ENCODE measurements at places on chromosomes 2 and 18. TPM values are rescaled to one million over a fixed set of nuclear protein-coding genes. Genes with fewer than 3 reads are reported as not detected.

- no peak for DNase-seq
Observed at GRCh38 chr2:137838255-137839092, 125.8 kb upstream of the HNMT start.

DNA sequence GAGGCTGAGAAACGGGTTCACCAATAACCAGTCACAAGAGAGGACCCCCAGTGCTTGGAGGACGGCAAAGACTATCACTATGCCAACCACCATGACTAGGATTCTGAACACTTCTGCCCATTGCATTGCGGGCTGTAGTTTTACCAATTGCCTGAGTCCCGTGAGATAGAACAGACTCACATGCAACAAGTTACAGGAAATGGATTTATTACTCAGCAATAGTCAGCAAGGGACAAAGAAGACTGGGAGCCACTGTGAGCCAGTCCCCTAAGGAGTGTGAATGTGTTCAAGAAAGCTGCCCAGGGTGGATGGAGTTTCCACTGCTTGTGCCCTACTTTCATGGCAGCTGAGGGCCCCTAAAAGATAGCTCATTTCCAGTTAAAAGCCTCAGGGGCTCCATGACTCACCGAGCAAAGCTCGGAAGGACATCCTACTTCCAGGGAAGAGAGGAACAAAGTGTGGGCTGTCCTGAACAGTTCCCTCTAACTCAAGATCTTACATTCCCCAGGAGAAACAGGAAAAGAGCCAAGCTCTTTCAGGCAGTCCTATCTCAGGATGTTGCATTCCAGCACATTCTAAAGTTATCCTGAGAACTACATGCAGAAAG, 54.4 kb downstream of the SLC4A3 start:
- DNase-seq, result no peak

DNA sequence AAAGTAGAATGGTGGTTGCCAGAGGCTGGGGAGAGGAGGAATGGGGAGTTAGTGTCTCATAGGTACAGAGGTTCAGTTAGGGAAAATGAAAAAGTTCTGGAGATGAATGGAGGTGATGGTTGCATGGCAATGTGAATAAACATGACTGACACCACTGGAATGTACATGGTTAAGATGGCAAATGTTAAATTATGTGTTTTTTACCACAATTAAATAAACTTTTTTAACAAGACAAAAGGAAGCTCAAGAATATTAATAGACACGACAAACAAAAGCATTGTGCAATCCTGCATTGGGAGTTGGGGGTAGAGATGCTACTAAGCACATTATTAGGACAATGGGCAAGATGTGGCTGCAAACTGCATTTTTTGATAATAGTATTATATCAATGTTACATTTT, 147.7 kb downstream of the TWIST2 start:
- no peak for DNase-seq

DNA sequence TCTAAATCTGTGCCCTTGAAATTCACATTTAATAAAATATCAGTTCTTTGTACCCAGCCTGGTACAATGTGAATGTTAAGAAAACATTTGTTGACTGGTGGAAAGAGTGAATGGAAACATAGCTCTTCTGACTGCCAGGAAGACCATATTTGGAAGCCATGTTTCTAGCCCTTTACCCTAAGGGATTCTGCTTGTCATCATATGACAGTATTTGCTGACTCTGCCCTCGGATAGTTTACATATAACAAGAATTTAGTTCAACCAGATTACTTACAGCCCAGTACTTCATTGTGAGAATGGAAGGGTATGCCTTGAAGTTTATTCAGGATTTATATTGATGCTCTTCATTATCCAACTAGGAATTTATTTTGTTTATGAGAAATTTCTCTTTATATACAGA, 13.8 kb upstream of the KCNS3 start:
- DNase-seq, result no peak

GRCh38 chr18:51751901-51752300, 554.4 kb upstream of the MEX3C start:
- DNase-seq, result no peak

The CMPK2 gene
- not detected for total RNA-seq

GRCh38 chr2:2600366-2600765, 269.3 kb upstream of the MYT1L start:
- no peak for DNase-seq

The DSG1 gene
- total RNA-seq, result not detected

DNA sequence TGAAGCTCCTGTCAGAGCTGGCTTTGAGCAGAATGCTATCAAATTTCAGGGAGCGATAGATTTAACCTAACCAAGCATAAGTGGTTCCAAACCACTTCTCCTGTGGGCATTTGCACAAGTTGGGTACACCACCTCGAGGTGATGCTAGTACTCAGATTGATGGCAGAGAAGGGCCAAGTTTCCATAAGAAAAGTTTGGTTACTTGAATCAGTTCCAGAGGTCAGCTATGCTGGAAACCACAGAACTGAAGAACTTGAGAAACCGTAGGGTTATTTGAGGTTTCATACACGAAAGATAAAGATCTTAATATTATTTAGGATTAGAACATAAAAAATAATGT, 238.2 kb upstream of the SOX11 start:
- DNase-seq, result no peak

DNA sequence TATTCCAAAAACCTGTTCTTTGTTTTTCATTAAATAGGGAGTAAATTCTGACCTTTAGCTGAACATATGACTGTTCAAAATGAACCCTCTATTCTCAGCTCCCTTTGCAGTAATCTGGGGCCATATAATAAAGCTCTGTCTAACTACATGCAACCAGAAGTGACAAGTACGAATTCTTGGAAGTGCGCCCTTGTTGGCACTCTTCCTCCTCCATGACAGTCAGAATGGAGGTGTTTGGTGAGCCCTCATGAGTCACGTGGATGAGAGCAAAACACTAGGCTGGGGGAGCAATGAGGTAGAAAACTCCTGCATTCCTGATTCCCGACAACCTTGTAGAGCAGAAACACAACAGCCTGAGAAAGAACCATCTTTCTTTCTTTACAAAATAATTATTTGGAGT, 552.9 kb downstream of the FBXO15 start:
- no peak for DNase-seq

GRCh38 chr2:73246850-73247249, 12.7 kb downstream of the CCT7 start:
- no peak for DNase-seq

- no peak for DNase-seq
Observed at GRCh38 chr2:178258916-178259315, 64.6 kb downstream of the OSBPL6 start.

The GDF7 gene
- total RNA-seq, result 0.04 TPM

The SEPTIN10 gene
- total RNA-seq, result 119 TPM

The C2orf15 gene
- 16.9 TPM for total RNA-seq

DNA sequence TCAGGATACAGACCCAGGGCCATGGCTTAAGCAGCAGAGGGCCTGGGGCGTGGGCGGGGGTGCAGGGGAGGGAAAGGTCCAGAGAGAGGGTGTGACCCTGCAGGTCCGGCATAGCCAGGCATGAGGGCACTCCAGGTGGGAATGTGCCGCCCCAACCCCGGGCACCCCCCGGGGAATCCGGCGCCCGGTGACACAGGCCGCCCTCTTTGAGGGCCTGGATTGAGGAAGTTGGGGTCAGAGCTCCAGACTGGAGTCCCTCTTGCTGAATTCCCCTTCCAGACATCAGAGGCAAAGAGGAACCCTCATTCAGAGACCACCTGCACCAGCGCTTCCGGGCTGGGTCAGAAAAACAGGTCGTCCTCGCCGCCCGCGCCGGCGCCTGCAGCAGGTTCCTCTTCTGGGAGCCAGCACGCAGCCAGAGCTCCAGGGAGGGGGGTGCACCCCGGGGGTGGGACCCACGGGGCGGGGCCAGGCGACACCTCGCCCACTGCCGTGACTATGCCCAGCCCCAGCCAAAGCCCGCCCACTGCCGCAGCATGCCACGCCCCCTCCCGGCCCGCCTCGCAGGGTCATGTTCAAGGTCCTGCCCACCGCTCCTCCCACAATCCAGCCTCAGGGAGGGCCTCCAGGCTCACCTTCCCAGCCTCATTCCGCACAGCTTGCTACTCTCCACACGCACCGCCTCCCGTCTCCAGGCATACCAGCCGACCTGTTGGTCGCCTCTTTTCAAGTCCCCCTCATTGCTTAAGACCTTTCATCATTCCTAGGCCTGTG, 98.3 kb upstream of the ID2 start:
- DNase-seq, result no peak

DNA sequence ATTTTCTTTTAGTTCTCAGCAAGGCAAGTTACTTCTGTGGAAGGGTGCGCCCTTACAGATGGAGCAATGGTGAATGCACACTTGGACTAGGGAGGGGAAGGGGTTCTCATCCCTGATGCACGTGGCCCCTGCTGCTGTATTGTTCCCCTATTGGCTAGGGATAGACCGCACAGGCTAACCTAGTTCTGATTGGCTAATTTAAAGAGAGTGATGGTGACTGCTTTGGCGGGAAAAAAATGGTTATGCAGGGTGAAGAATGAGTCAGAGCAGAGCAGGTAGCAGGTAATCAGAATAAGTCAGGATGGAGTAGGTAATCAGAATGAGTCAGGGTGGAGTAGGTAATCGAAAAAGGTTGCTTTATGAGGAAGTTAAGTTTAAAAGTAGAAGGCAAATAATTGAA, 171.5 kb downstream of the MTCL1 start:
- DNase-seq, result peak; percentile 52

- no peak for DNase-seq
Observed at GRCh38 chr2:68193787-68194372, 36.2 kb downstream of the PNO1 start.

The TUBA4B gene
- not detected for total RNA-seq

DNA sequence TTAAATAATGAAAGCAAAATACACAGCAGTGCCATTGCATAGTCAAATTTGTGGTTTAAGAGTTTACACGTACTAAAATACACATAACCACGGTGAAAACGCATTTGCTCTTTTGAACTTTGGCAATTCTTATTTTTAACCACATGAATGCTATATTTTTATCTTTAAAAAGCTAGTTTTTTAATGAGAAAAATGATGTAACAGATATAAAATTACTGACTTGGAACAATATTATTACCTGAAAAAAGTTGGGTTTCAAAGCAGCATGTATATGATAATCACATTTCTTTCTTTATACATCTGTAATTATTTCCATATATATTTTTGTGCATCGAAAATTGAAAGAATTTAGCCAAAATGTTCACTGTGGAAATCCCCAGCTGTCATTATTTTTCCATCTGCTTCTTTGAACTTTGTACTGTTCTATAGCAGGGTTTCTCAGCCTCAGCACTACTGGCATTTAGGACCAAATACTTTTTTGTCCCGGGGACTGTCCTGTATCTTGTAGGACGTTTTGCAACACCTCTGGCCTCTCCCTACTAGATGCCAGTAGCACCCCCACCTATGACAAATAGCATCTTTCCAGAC, 75.9 kb upstream of the CAB39 start:
- no peak for DNase-seq

DNA sequence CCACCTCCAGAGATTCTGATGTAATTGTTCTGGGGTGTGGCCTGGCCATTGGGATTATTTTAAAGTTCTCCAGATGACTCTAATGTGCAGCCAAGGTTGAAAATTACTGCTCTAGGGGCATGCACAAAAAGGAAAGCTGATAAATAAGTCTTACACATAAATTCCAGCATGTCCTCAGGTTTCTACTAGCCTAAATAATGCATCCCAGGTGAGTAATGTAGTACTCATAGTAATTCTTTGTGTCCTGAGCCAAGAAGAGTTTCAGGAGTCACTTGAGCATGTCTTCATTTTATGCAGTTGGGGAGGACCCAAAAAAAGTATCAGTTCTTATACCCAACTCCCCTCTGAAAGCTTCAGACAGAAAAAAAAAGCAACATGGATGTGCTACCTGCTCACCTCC, 130.1 kb upstream of the SP5 start:
- DNase-seq, result no peak

GRCh38 chr2:144943293-144943941, 423.5 kb upstream of the ZEB2 start:
- no peak for DNase-seq

The TDRD15 gene
- 1.9 TPM for total RNA-seq

GRCh38 chr18:56086786-56087185, 498.8 kb upstream of the TCF4 start:
- no peak for DNase-seq

- DNase-seq, result no peak
Observed at GRCh38 chr2:230269715-230270114, 44.2 kb downstream of the SP140 start.

The ALK gene
- total RNA-seq, result not detected

- no peak for DNase-seq
Observed at GRCh38 chr18:23825978-23826405, 136.7 kb downstream of the LAMA3 start.

- no peak for DNase-seq
Observed at GRCh38 chr18:28963481-28963880, 786.6 kb upstream of the CDH2 start.

- no peak for DNase-seq
Observed at GRCh38 chr2:144848423-144848822, 328.5 kb upstream of the ZEB2 start.

DNA sequence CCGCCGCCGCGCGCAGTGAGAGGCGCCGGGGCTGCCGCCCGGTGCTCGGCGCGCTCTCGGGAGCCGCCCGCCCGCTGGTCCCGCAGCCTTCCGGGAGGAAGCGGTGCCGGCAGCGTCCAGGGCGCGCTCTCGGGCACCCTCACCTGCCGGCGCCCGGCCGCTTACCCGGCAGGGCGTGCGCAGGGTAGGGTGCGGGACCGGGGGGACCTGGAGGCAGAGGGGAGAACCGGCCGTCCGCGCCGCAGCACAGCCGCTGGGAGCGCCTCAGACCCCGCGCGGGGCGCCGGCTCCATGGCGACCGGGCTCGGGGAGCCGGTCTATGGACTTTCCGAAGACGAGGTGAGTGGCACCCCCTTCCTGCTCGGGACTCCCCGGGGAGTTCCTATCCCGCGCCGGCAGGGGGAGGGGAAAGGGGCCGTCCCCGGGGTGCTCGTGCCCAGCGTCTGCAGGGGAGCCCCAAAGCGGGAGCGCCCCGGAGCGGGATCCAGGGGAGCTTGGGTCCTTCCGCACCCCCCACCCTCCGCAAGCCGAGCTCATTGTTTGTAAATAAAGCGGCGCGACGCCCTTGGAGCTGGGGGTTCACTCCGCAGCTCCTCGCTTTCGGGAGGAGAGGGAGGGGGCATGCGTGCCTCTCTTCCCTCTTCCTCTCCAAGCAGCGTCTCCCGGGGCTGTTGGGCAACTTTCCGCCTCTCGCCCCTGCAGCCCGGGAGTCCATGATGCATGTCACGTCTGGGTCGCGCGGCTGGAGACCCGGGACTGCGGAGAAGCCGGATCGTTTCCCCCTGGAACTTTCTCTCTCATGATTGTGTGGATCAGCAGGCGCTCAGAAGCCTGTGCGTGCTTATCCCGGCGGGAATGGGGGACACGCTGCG, 580 bp downstream of the NEDD4L start:
- peak; percentile 31 for DNase-seq

- DNase-seq, result no peak
Observed at GRCh38 chr2:48207851-48208250, 301.6 kb upstream of the FBXO11 start.

The LOXL3 gene
- 3.1 TPM for total RNA-seq

The UGT1A3 gene
- total RNA-seq, result 67.1 TPM

Measured in PC-9 (cell line).